Kidney epithelial cell (primary cell): ENCODE measurements at places on chromosomes 2 and 18. TPM values are rescaled to one million over a fixed set of nuclear protein-coding genes. Genes with fewer than 3 reads are reported as not detected.
A peak's percentile ranks its signal among the peaks of the same experiment; 100 is the strongest.

- no peak for DNase-seq
Observed at GRCh38 chr18:49247781-49248180, 212.7 kb downstream of the DYM start.

- DNase-seq: no peak
Observed at GRCh38 chr2:207796585-207797350, 27.1 kb upstream of the FZD5 start.

IL1RN gene
- total RNA-seq: 8.8 and 11.3 TPM in 2 replicates

GRCh38 chr2:145851730-145852129 is 1331.8 kb upstream of the ZEB2 start:
- no peak for DNase-seq

GRCh38 chr18:24214144-24214543 is 75.3 kb downstream of the CABYR start:
- DNase-seq: no peak

SKOR2 gene
- not detected in 2 replicates for total RNA-seq

GRCh38 chr2:20593072-20594034 is 57.5 kb downstream of the HS1BP3 start:
- DNase-seq: peak; percentile 76

DNA sequence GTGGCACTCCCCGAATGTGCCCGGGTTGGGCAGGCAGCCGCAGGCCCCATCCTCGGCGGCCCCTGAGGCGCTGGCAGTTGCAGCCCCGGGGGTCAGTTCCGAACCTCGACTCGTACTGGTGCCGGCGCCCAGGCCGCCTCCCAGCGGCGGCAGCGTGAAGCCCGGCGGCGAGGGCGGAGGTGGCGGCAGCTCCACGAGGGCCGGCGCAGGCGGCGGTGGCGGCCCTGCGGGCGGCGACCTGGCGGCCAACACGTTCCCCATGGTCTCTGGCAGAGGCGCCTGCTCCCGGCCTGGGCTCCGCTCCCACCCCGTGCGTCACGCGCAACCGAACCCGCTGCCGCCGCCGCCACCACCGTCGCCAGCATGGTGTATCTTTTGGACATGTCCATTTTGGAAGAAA is 196.3 kb downstream of the CCDC74A start:
- DNase-seq: no peak

GRCh38 chr2:241724259-241724974 is 10.0 kb upstream of the D2HGDH start:
- DNase-seq: no peak

DNA sequence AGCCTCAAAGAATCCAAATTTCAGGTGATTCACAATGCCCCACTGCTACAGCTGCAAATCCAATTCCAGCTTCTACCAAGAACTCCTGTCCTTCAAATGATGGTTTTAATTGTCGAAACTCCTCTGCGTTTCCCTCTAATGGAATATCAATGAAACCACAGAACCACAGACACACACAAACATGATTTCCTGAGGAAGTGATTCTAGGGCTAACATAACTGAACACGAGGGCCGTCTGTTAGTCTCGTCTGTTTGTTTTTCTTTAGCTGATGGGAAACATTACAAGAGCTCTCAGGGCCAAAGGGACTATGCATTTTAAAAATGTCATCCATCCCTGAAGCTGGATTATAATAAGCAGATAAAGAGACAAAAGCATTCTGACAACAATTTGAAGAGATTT is 59.4 kb downstream of the RNF152 start:
- DNase-seq: no peak
